Glomerular endothelial cell (primary cell): ENCODE measurements at places on chromosomes 13 and 19.

- DNase-seq: no peak
Measured at GRCh38 chr19:46626446-46626845, 1.6 kb upstream of the PTGIR start.

DNA sequence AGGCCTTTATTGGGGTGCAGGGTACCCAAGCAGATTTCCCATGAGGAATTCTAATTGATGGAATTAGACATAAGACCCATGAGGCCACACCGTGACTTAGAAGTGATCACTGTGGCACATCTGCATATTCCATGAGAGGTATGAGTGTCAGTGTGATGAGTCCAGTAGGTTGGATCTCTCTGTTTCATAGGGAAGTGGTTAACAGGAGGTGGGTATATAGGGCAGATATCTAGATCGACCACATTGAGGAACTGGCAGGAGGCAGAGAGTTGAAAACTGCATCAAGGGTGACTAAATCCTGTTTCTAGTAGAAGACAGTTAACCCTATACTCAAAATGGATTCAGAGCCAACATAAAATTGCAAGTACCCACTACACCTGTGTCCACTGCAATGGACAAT, 68.6 kb upstream of the MIR17HG start:
- DNase-seq: no peak

DNA sequence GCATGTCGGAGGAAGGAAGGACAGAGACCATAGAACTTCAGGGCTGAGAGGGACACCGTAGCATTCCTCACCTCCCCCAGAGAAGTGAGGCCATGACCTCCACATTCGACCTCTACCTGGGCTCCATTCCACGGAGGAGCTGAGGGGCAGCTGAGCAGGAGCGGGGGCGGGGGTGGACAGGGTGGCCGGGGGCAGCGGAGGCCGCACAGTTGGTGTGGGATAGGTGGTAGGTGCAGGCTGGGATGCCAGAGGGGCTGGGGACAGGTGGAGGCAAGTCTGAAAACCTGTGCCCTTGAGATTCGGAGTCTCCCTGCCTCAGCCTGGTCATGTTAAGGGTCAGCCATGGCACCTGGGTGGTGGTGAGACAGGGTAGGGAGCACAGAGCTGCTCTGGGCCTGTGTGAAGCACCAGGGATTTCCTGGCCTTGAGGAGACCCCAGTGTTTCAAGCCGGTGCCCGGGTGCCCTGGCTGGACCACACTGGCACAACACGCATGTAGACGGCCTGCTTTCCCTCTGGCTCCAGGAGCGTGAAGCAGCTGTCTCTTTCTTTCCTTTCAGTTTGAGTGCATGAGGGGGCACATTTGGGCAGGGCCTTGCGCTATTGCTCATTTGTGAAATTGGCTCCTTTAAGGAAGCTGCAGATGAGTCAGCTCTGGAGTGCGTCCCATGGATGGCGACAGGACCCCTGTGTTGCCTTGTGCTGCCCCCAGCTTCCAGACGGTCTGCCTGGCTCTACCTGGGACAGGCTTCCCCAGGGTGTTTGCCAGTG, 51.8 kb downstream of the TSSK6 start:
- no peak for DNase-seq

DNA sequence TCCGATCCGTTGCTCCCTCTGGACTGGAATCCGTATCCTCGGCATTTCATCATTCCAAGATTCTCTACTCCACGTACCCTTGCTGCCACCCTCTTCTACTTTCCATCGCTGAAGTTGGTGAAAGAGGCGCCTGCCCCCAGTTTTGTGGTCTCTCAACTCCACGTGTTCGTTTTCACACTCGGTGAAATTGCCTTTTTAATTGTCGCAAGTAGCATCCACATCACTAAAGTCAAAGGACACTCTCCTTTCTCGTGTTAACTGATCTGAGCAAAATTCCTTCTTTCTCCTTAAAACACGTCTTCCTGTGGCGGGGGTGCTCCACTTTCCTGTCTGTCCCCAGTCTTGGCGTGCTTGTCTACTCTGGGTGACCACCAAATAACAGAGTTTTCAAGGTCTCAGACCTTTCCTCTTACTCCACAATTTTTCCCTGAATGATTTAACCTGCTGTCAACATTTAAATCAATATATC, 1.1 kb upstream of the TMTC4 start:
- no peak for DNase-seq

- DNase-seq: peak; percentile 55
Measured at GRCh38 chr13:78137404-78138142, 218.9 kb upstream of the EDNRB start.

DNA sequence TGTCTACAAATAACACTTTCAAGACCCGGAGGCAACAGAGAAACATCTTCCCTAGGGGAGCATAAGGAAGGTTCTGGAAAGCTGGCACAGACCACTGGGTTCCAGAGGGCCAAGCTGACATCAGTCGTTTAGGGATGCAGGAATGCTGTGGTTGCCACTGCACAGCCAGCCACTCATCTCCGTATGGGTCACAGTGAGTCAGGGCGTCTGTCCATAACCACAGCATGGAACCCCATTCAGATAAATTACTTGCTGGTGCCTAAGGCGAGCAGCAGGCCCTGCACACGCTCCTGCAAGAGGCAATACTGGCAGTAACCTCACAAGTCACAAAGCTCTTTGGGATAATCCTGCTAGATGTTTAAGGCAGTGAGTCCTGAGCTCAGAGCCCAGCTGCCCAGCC, 140.9 kb upstream of the UBL3 start:
- no peak for DNase-seq

DNA sequence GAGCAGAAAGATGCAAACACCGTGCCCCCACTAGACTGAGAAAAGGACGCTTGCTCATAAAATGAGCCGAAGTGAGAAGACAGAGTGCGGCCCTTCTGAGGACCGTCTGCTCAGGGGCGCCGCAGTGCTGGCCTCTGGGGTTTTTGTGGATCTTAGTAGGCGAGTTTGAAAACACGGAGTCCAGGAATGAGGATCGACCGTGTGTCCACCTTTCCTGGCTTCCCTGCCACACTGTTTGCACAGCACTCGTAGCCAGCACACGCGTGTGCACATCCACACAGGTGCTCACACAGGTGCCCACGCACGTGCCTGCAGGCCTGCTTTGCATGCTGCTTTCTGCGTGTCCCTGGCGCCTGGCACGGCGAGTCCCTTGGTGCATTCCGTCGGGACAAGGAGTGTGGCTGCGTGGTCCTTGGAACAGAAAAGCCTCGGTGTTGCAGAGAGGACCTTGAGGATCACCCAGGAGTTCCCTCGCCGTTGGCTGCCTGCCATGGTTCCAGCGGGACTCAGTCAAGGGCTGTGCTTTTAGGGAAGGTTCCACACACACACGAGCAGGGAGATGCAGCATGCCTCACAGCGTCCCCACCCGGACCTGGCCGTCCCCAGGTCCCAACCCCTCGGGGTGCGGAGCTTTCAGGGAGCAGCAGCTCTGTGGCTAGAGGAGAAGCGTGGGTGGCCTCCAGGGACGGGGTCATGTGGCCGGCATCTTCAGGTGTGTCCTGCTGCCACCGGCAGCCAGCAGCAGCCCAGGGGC, 10.1 kb upstream of the ZNF554 start:
- no peak for DNase-seq

DNA sequence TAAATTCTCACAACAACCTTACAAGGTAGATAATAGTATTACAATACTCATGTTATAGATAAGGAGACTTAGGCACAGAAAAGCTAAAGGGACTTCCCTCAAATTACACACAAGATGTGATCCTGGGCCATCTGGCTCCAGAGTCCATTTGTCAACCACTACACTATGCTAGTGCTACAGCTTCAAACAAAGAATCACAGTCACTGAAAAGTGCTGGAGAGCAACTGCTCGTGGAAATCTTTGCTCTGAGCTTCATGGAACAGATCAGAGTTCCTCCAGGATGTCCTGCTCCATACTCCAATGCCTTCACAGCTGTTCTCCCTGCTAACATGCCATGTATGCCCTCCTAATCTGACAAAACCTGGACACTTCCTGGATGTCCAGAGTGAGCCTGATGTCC, 271.2 kb downstream of the ENOX1 start:
- DNase-seq: no peak

GRCh38 chr19:1067341-1067957, 482 bp downstream of the ARHGAP45 start:
- no peak for DNase-seq

DNA sequence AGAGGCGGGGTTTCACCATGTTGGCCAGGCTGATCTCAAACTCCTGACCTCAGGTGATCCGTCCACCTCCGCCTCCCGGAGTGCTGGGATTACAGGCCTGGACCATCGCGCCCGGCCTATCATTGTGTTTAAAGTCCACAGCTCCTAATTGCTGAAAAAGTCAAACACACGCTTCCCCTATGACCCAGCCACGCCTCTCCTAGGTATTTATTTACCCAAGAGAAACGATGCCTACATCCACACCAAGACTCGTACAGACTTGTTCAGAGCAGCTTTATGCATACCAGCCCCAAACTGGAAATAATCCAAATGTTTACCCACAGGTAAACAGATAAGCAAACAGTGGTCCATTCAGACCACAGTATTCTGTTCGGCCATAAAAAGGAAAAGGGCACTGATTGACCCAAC, 15.1 kb downstream of the ZNRF4 start:
- no peak for DNase-seq

GRCh38 chr19:12786141-12786870, 5.0 kb upstream of the JUNB start:
- no peak for DNase-seq

DNA sequence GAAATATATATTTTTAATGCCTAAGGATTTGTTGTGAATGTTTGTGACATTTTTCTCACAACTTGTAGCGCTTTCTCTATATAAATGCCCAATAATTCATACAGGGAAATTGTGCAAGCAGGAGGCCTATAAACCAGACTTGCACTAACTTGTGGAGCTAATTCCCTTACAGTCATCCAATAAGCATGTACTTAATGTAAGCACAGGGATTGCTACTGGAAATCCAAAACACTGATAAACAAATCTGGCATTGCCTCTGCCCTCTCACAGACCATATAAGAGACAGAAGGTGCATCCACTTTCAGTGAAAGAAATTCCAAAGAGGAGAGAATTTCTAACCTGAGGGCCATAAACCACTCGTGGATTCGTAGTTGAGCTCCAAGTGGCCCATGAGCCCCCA, 518.8 kb downstream of the MYO16 start:
- no peak for DNase-seq

DNA sequence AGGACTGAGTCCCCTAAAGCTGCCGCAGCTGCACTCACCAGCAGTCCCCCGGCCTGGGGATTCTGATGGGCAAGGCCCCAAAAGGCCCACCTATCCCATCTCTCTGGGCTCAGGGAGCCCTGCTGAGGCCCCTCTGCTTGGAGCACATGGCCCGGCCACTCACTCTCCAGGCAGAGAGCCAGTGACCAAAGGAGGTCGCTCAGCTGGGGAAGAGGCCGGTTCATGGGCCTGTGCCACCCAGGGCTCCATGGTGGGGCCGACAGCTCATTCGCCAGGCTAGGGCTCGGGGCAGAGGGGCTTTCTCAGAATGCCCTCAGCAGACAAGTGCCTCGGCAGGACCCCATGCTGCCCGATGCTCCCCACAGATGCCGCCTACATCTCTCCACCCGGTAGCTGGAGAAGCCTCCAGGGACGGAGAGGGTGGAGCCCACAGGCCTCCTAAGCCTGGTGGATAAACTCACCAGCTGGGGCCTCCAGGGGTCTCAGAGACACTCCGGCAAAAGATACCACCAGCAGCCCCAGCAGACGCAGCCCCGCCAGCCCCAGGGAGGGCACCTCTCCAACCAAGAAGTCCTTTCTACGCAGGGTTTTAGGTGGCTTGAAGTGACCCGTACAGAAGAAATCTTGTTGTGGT, 54.4 kb downstream of the MLLT1 start:
- no peak for DNase-seq

- DNase-seq: no peak
Measured at GRCh38 chr19:45446295-45446694, 21.5 kb upstream of the FOSB start.

- no peak for DNase-seq
Measured at GRCh38 chr19:16041299-16041990, 34.9 kb upstream of the TPM4 start.
